ENCODE measurements at places on chromosomes 1 and 21.

DNA sequence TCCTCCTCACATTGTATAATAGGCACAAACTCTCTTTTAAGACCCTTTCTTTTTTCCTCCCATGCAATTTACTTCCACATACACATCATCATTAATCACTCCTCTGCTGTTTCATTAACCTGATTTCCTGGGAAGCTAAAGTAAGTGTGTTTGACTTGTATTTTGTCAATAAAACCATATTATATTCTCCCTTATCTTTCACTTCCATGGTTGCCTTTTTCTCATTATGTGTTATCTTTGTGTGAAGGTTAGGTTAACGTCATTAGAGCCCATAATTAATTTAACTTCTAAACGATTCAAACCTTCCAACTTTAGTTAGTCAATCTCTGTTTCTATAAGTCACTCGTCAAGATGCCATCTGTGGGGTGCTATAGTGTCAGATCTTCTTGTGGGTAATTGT lies 313.0 kb downstream of the PAPPA2 start:
- no peak for DNase-seq

- peak; percentile 93 for DNase-seq
Observed at GRCh38 chr1:217403026-217403720, 227.7 kb downstream of the GPATCH2 start.

- no peak for DNase-seq
Observed at GRCh38 chr1:40739455-40740008, 44.1 kb upstream of the KCNQ4 start.

DNA sequence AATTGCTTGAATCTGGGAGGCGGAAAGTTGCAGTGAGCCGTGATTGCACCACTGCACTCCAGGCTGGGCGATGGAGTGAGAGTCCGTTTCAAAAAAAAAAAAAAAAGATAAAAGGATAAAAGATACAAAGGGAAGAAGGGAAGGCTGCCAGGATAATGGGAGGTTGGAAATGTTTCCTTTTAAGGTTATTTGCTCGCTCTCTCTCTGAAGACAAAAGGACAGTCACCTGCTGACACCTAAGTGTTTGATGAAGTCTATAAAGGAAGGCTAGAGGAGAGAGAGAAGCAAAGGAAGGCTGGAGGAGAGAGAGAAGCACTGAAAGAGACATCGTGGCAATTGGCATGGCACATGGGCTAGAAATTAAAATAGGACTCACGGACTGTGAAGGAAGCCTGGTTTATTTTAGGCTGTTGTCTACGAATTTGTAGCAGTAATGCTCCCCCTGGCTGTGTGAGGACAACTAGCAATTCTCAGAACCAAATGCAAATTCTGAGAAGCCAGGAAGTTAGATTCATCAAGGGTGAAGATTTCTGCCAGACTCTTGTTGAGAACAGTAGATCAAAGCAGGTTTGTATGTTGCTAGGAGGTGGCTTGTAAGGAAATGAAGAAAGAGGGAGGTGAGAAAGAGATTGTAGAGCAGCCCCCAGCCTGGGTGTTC lies 154.2 kb downstream of the ZP4 start:
- DNase-seq: peak; percentile 44

DNA sequence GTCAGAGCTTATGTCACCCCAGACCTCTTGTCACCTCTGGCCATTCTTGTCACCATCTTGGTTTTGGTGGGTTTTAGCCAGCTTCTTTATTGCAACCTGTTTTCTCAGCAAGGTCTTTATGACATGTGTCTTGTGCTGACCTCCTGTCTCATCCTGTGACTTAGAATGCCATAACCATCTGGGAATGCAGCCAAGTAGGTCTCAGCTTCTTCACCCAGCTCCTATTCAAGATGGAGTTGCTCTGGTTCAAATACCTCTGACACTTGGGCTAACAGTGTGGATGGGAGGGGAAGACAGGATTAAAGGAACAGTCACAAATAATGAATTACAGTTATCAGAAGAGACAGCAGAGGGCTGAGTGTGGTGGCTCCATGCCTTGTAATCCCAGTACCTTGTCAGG lies 30.5 kb upstream of the PIK3CD start:
- DNase-seq: no peak

- no peak for DNase-seq
Observed at GRCh38 chr1:115467196-115467595, 129.1 kb upstream of the NGF start.

DNA sequence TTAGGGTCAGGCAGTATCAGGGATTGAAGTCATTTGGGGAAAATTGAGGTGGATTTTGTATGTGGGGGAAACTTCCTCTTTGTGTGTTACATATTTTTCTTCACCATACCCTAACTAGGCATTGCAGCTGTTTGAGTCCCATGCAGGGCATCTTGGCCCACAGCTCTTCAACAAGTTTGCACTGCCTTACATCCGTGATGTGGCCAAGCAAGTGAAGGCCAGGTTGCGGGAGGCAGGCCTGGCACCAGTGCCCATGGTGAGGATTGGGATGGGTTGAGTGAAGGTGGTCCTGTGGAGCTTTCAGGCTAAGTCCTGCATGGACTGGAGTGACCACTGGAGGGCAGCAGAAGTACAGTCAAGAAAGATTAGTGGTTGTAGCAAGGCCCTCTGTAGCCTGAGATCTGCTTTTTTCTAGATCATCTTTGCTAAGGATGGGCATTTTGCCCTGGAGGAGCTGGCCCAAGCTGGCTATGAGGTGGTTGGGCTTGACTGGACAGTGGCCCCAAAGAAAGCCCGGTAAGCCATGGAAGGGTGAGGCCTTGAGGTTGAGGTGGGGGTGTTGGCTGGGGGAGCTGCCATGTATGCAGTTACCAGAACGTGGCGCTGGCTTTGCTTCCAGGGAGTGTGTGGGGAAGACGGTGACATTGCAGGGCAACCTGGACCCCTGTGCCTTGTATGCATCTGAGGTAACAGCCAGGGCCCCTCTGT lies 2.4 kb downstream of the UROD start:
- DNase-seq: peak; percentile 79

- DNase-seq: peak; percentile 89
Observed at GRCh38 chr1:65260851-65261473, 48.4 kb upstream of the DNAJC6 start.

DNA sequence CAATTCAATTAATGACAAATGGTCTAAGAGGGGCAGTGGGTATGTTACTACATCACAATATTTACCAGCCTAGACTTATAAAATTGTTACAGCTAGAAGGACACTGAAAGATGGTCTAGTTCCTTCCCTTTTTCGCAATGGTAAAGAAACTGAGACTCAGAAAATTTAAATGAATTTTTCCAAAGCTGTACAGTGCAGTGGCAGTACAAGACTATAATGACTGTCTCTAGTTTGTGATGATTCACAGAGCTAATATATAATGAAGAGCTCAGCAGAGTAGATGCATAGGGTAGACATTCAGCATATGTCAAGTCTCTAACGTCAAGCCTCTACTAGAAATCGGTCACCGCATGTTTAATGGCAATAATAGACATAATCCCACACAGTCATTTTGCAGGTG lies 4.6 kb downstream of the PLPP3 start:
- no peak for DNase-seq

DNA sequence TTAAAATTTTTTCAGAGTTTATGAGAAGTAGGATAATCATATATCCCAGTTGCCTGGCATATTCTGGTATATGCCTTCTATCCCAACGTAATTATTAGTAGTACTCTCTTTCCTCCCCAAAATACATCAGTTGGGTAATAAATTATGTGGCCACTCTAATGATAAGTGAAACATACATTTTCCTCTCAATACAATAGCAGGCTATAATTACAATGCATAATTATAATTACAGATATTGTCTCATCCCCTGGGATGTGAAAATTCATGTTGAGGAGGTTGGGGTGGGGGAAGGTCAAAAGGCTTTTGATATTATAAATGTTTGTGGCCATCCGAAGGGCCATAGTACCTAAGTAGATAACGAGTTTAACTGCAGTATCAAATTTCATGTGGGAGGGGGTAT lies 277.1 kb downstream of the ST6GALNAC3 start:
- DNase-seq: no peak

DNA sequence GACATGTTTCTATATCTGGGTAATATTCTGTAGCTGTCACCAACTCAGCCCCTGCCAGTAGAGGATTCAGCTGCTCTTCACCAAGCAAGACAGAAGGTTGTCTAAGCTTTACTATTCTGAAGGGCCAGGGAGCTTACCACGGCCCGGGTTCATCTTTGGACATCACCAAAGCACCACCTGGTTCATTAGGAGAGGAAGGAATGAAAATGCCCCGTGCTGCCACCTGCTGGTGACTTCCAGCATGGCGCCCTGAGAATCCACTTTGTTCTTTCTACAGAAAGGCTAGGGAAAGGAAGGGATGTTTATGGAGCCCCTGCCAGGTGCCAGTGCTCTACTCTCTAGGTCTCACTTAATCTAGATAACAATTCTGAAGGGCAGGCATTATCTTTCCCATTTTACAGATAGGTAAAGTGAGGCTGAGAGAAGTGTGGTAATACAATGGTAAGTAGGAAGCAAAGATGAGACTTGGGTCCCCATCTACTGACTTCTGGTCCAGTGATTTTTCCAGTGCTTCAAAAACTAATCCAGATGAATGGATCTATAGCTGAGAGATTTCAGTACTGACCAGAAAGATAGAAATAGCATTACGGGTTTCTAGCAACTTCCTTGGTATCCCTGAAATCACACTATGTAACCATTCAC lies 79.5 kb downstream of the BEND5 start:
- DNase-seq: no peak

DNA sequence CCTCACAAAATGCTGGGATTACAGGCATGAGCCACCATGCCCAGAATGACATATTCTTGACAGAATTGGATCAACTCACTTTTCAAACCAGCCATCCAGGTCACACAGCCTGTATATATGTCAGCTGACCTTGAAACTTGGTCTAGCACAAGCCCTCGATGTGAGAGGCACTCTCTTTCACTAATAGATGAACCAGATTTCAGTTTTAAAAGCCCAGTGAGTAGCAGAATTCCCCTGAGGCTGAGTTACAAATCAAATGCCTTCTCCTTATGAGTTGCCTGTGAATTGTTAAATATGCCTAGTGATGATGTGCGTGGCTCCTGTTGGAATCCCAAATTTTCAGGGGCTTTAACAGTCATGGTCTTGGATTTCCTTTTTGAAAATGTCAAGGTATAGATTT lies 88.7 kb downstream of the CD247 start:
- DNase-seq: no peak

DNA sequence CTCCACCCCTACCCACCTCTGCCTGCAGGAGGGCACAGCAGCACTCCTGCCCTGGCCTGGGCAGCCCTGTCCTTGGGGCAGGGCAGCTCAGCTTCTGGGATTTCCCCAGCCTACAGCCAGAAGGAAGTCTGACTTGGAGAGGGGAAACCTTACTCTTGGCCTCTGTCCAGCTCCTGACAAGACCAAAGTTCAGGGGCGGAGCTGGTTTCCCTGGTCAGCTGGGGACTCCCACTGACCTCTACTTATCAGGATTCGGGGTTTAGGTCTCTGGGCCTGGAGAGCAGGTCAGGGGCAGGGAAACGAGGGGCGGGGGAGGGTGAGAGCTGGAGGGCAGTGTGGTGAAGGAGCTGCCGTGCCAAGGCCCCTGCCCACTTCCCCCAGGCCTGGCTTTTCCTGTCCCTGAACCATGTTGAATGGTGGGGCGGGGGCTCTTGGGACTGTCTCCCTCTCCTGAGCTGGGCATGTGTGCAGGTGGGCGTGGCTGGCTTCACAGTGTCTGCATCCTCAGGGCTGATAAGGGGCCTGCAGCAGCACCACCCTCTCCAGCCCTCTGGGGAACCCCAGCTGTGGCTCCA lies 16.8 kb upstream of the ETV3 start:
- peak; percentile 79 for DNase-seq

DNA sequence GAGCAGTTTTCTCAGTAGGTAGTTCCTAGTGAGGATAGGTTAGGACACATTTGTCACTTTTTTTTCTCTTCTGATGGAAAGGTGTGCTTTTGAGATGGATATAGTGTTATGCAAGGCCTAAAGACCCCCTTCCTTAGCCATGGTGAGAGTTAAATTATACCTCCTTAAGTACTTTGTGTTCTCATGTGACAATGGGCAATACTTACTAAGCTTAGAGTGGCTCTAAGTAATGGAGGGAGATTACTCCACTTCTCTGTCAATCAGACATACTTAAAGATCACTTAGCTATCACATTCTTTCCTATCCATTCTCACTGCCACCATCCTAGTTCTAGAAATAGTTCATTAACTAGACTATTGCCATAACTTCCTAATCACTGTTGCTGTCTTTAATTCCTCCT lies 265.6 kb downstream of the PBX1 start:
- DNase-seq: no peak

DNA sequence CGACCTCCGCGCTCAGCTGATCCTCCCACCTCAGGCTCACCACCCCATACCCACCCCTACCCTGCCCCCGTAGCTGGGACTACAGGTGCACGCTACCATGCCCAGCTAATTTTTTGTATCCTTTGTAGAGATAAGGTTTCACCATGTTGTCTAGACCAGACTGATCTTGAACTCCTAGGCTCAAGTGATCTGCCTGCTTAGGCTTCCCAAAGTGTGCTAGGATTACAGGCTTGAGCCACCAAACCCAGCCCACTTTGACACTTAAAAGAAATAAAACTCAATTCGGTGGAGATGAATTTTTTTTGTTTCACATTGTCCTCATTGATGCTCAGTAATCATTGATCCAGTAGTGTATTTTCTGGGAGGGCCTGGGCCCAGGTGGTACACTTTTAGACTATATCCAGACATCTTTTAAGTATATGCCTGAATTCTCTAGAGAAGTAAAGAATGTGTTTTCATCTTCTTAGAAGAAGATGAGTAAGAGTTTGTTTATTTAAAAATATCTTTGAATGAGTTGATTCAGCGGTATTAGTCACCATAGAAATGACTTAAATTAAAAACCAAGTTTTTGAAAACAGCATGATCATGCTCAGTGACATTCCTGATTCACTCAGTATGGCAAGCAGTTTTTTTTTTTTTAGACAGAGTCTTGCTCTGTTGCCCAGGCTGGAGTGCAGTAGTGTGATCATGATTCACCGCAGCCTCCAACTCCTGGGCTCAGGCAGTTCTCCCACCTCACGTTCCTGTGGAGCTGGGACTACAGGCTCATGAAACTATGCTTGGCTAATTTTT lies 57.8 kb downstream of the EPB41 start:
- DNase-seq: peak; percentile 99

DNA sequence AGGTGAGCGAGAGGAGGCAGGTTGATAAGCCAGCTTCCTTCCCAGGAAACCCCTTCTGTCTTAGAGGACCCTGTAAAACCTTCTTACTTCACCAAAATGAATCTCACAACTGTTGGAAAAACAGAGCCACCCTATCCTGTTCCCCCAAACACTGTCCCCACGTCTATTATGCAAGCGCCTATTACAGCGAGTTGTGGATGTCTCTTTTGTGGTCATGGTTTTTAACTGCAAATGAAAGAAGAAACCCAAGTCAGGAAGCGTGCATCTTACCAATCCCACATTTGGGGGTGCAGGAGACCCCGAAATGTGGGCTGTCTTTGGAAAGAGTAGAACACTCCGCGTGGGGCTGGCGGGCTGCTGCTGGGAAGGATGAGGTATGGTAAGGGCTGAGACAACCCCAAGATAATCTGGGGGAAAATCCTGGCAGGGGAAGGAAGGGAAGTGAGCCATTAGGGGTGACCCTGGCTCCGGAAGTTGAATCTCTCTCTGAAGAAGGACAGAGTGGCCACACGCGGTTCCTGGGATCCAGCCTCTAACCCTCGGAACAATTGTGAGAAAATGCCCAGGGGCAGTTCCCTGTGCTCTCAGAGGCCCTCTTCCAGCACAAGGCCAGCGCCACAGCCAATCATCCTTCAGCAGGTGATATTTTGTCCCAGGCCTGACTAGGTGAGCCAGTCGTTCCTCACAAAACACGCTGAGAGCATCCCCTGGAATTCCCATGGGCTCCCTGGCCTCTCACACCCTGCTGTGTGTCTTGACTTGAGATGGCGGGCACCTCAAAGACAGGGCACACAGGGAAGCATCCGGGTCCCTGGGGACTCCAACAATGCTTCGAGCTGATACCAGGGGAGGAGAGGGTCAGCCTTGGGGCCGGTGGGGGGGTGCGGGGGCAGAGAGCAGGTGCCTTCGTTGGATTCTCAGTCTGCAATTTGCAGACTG lies 168.5 kb upstream of the IRF2BP2 start:
- DNase-seq: no peak
